Left cardiac atrium (tissue), 4 donors: ENCODE measurements at places on chromosomes 13 and 19.
A peak's percentile ranks its signal among the peaks of the same experiment; 100 is the strongest.

GRCh38 chr13:80695841-80696240 lies 354.9 kb upstream of the SPRY2 start:
- DNase-seq = no peak

DNA sequence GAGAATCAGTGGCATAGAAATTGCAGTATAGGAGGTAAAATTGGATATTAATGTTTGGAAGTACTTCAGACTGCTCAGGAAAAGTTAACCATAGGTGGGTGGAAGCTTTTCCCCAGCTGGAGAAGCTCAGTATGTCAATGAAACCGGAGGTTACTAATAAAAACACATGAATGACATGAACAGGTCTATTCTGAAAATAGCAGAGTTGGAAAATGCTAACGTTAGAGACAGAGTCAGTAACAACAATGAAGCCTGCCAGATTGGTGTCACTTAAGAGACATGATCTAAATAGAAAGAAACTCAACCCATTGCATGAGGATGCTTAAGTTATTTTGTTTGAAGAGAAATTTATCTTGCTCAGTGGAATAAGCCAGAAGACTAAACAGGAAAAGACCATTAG lies 364.5 kb downstream of the DNAJC15 start:
- DNase-seq = no peak

- DNase-seq = peak; percentile 82
Measured at GRCh38 chr19:19460761-19461265, 54.5 kb downstream of the TSSK6 start.

- DNase-seq = no peak
Measured at GRCh38 chr19:50515168-50515561, 1.5 kb upstream of the ASPDH start.

DNA sequence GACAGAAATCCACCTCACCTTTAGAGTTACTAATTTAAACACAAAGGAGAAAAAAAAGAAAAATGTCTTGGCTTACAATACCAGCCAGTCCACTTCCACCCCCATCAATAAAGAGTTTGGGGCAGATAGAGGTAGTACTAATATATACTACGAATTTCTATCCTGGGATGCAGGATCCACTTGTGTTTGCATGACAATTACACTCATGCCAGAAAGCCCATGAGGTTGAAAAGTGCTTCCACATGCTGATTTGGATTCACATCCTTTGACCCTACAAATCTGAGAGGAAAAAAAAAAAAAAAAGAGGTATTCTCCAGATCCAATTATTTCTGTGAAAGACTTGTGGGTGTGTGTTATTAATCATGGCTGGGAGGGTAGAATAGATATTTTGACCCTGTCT lies 335.2 kb downstream of the SLITRK1 start:
- DNase-seq = no peak

GRCh38 chr13:113557013-113557412 lies 27.5 kb upstream of the TFDP1 start:
- no peak for DNase-seq

DNA sequence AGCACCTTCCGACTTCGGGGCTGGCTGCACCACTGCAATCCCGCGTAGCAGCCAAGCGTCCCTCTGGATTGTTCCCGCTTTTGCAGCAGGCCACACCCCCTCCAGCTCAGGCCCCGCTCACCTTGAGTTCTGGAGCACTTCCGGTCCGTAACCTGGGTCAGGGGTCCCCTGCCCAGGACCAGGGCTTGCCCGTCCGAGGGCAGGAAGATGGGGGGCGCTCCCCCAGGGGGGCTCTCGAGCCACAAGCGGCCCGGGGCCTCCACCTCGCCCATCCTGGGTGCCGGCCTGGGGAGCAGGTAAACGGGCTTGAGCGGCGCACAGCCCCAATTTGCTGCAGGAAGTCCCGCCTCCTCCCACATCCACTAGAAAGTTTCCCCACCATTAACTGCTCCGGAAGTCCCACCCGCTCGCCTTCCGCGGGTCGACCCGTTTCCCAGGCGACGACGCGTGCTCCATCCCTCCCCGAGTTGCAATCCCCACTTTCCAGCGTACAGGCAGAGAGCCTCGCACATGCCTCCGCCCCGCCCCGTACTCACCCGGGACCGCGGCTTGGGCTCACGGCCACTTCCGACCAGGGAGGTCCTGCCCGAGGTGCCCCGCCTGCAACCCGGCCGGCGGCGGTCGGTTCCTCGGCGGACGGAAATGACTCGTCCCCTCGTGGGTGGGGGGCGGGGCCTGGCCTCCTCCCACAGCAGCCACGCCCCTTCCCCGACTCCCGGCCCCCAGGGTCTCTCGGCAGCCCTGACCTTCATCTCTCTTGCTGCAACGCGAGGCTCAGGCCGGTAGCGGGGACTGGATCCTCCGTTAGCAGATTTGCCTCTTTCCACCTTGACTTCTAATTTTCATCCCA lies at the start of gene PNKP:
Gene PNKP, minus strand, starts transcription at position 644 of the 850 bp plus-strand sequence. Its CDS starts 372 bp downstream, at position 272.
- peak; percentile 96 for DNase-seq

DNA sequence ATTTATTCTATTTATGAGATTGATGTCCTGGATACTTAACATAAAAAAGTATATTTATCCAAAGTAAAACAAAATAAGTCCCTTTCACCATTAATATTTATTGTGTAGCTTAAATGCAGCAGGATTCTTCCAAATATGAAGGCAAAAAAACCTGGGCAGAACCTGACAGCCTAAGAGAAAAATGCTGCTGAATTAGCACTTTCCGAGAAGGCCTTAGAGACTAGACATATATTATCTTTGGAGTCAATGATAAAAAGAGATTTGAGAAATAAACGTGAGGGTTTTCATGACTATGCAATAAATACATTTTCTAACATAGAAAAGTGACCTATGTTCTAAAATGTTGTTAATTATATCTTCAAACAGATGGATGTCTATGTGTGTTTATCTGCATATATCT lies 566.9 kb downstream of the PCDH9 start:
- DNase-seq = no peak

DNA sequence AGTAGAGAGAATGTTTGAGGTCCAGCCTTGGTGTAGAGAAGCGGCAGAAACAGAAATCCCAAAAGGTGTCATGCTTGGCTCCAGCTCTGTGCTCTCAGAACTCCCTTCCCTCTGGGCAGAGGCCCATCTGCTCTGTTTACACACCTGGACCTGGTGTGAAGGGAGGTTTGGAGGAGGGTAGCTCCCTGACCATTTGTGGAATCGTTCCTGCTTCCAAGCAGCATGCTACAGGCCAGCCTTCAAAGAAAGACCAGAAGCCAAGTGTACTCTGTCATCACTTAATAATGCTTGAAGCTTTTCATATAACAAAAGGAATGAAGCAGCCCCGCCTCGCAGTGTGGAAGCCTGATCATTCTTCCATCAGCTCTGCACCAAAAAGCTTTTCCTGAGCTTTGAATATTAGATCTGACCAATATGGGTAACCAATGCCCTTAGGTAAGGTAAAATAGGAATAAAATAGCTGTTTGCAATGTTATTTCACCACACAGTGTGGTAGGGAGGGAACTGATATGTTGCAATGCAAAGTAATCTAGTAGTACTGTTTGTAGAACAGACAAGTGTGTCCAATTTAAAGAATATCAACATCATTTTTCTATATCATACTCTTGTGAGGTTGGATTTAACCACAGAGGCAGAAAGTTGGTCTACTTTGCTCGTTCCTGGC lies 63.3 kb downstream of the ZIC5 start:
- no peak for DNase-seq

GRCh38 chr13:111614613-111615012 lies 294.2 kb downstream of the TEX29 start:
- DNase-seq = no peak

GRCh38 chr13:41621716-41622431 lies 164.5 kb downstream of the RGCC start:
- DNase-seq = no peak

- DNase-seq = no peak
Measured at GRCh38 chr13:110186231-110186855, 120.6 kb downstream of the COL4A1 start.

- no peak for DNase-seq
Measured at GRCh38 chr13:106899442-106899841, 331.5 kb upstream of the ARGLU1 start.

DNA sequence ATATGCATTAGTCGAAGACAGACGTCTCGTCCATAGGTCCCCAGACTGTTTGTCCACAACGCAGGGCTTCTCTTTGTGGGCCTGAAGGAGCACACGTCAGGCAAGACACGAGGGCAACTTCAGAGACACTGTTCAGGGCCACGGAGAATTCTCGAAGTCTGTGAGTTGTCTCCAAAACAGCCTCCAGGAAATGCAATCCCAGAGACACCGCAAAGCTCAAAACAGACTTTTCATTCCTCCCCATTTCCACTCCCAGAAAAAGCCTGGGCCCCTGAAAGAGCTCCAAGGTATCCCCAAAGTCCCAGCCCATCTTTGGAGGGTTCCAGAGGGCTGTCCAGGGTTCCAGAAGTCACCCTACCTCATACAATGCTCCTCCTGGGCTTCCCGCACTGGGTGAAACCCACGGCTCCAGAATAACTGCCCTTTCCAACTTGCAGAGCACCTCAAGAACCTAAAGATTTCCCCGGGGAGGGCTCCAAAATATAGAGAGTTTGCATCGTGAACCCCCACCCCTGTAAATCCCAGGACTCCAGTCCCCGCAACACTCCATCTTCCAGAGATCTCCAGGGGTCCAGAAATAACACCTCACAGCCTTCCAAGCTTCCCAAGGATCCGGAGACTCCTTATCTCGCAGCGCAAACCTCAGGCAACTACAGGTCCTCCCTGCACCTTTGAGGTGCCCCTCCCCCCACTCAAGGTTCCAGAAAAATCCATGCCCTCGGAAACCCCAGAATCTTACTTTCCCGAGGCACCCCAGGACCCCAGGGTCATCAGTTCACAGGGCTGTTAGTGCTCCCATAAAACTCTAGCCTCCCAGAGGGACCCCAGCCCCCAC lies 687 bp upstream of the FTL start:
- no peak for DNase-seq

DNA sequence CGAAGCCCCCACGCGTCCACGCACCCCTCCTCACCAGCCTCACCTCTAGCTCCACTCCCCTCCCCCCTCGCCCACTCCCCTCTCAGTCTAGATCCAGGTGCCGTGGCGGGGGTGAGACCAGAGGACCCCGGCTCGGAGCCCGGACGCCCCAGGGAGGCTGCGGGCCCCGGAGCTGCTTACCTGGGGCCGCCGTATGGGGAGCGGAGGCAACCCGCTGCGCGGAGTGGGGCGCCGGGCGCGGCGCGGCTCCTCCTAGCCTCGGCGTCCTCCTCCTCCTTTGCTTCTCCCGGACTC lies 353 bp downstream of the ENOX1 start:
- no peak for DNase-seq

- DNase-seq = no peak
Measured at GRCh38 chr13:60572855-60573254, 175.8 kb downstream of the TDRD3 start.

GRCh38 chr13:30847650-30848307 lies 58.3 kb upstream of the MEDAG start:
- DNase-seq = no peak

GRCh38 chr19:4693078-4693350 lies 22.9 kb upstream of the MYDGF start:
- DNase-seq = no peak

- no peak for DNase-seq
Measured at GRCh38 chr13:91168386-91168711, 179.1 kb upstream of the MIR17HG start.

- no peak for DNase-seq
Measured at GRCh38 chr13:27913160-27913559, 6.6 kb upstream of the PDX1 start.

DNA sequence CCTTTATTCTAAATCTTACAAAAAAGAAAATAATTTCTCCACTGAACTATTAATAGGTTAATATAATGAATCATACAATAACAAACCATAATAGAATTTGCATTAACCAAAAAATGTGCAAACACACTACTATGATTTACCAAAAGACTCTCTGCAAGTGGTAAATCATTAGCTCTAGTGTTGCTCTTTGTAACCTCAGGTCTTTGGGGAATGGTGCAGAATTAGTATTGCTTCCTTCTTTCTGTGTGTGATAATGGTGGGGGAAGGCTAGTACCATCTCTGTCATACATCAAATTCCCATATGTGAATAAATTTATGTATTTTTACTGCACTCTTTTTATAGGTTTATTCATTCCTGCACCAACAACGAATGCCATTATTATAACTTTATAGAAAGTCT lies 105.1 kb downstream of the COG6 start:
- no peak for DNase-seq

DNA sequence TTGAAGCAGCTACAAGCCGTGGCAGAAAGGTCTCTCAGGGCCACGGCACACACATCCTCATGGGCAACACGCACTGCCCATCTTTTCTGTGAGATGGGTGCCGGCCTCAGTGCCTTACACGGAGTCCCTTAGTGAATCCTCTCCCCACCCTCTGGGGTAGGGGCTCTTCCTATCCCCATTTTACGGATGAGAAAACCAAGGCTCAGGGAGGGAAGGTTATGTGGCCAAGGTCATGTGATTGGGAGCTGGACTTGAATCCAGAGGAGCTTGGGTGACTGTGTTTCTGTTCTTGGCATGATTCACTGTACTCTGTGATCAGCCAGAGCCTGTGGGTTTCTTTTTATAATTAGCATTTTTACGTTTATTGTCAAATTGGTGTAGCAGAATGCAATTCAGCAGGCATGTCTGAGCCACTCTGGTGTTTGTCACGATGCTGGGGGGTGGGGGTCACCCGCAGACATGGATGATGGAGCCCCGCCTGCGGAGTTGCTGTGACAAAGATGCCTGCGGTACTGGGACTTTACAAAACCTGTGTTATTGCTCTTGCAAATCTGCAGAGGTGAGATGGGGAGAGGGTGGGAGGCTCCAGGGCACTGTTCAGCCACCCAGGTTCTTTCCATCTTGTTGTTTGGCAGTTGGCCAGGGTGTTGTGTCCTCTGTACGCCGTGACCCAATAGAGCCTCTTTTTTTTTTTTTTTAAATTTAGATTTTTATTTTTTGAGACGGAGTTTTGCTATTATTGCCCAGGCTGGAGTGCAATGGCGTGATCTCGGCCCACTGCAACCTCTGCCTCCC lies 4.5 kb downstream of the SCN1B start:
- DNase-seq = no peak

DNA sequence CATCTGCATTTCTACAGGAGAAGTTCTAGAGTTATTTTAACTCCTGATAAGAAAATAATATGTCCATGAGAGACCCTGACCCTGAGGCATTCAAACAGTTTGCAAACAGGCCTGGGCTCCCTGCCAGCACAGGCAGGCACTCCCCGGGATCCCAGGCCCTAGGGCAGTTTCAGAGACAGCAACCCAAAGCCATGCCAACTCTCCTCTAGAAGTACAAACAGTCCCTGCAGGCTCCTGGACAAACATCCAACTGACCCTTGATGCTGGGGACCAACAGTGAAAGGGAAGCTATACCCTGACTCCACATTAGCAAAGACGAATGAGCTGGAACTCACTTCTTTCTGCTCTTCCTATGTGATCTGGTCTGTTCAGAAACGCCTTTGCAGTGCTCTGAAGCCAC lies 44.8 kb downstream of the CCDC70 start:
- no peak for DNase-seq

- no peak for DNase-seq
Measured at GRCh38 chr19:47019431-47020041, at the start of gene NPAS1. TSS of gene NPAS1 (plus strand) at chr19:47019837. CDS start at chr19:47021048, 1,211 bp downstream.

DNA sequence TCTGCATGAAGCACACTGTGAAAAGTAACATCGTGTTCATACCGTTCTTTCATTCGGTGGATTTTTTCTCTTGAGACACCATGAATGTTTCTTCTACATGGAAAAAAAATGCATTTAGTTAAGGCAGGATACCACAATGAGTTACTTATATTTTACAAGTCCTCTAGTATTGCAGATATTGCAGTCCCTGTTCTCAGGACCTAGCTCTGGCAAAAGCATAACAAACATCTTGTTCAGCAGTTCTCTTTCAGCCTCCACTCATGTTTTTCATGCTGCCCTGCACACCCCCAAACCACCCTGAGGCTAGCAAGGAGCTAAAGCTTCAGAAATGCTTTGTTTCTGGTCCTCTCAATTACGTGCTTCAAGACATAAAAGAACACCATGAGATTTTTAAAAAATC lies 24.8 kb downstream of the N4BP2L1 start:
- DNase-seq = no peak
